ENCODE measurements at places on chromosomes 4 and X. TPM values are rescaled to one million over a fixed set of nuclear protein-coding genes. Genes with fewer than 3 reads are reported as not detected.

Gene CSAG1
- not detected for total RNA-seq

Gene PNMA6F
- total RNA-seq = not detected

Gene RAB40AL
- total RNA-seq = 0.30 TPM

Gene CT45A3
- not detected for total RNA-seq

Gene MAB21L2
- 0.28 TPM for total RNA-seq

Gene ADGRL3
- 0.32 TPM for total RNA-seq

Gene XK
- total RNA-seq = under 0.01 TPM

Gene ATP1B4
- total RNA-seq = not detected

Gene BANK1
- total RNA-seq = 0.14 TPM

Gene CSAG2
- total RNA-seq = not detected

Gene SPANXN4
- total RNA-seq = not detected

Gene SSX2
- not detected for total RNA-seq

Gene N4BP2
- 4.8 TPM for total RNA-seq

Gene RRH
- not detected for total RNA-seq

Gene TRAPPC11
- 70.9 TPM for total RNA-seq

Gene CTAG1A
- not detected for total RNA-seq

Gene LRIT3
- under 0.01 TPM for total RNA-seq

Gene ZNF630
- 0.97 TPM for total RNA-seq

Gene BRS3
- total RNA-seq = not detected

Gene MBNL3
- total RNA-seq = 0.30 TPM

Gene DDX53
- not detected for total RNA-seq

Gene TLL1
- total RNA-seq = under 0.01 TPM

Gene RAI2
- total RNA-seq = not detected

Gene PRDM5
- 12.2 TPM for total RNA-seq

Gene CHST7
- total RNA-seq = 26.0 TPM

Gene GPR143
- total RNA-seq = 1.5 TPM

Gene STBD1
- total RNA-seq = 9.3 TPM

Gene USP17L11
- total RNA-seq = not detected

Gene GYPA
- not detected for total RNA-seq

Gene KIAA1210
- total RNA-seq = not detected

Gene CYBB
- not detected for total RNA-seq

Gene YIPF6
- 34.0 TPM for total RNA-seq

Gene NXF2B
- total RNA-seq = not detected

Gene STARD8
- 0.59 TPM for total RNA-seq

Gene MAGEE1
- total RNA-seq = 0.89 TPM
